Activated CD4-positive, alpha-beta T cell treated with anti-CD3 and anti-CD28 coated beads for 24 hours (primary cell): ENCODE measurements at places on chromosomes 3 and 15.

- no peak for DNase-seq
Measured at GRCh38 chr3:193564012-193564411, 9.3 kb upstream of the ATP13A4 start.

DNA sequence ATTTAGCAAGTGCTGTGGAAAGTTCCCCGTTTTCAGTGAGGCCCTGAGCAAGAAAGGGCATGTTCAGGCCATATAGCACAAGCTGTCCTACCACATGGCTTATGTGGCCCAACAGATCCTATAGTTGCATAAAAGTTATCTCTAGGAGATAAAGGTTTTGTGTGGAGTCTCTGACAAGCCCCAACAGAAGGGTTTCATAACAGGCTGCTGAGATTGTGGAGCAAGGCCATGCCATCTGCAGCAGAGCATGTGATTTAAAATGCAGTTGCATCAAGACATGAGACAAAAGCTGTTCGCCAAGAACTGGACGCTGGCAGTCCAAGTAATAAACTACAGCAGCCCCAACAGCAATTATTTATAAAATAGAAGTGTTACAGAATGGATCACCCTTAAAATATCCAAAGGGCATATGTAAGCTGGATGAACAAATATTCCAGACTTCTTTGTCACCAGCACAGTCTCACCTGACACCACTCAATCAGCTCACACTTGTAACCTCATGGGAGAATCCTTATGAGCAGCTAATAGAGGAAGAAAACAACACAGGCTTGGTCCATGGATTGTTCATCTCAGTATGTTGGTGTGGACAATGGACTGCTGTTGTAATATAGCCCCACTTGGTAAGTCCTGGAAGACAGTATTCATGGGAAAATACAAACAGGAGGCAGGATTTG is 14.4 kb upstream of the CLDN1 start:
- no peak for DNase-seq

DNA sequence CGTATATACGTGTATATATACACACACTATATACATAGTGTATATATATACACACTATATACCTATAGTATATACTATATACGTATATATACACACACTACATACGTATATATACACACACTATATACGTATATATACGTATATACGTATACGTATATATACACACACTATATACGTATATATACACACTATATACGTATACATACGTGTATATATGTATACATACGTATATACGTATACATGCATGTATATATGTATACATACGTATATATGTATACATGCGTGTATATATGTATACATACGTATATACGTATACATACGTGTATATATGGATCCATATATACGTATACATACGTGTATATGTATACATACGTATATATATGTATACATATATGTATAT is 9.4 kb downstream of the HACL1 start:
- no peak for DNase-seq

GRCh38 chr3:41097896-41098496 is 101.3 kb upstream of the CTNNB1 start:
- no peak for DNase-seq

- DNase-seq: no peak
Measured at GRCh38 chr15:93206893-93207292, 117.9 kb upstream of the RGMA start.
